ENCODE measurements at places on chromosomes 4 and X.

DNA sequence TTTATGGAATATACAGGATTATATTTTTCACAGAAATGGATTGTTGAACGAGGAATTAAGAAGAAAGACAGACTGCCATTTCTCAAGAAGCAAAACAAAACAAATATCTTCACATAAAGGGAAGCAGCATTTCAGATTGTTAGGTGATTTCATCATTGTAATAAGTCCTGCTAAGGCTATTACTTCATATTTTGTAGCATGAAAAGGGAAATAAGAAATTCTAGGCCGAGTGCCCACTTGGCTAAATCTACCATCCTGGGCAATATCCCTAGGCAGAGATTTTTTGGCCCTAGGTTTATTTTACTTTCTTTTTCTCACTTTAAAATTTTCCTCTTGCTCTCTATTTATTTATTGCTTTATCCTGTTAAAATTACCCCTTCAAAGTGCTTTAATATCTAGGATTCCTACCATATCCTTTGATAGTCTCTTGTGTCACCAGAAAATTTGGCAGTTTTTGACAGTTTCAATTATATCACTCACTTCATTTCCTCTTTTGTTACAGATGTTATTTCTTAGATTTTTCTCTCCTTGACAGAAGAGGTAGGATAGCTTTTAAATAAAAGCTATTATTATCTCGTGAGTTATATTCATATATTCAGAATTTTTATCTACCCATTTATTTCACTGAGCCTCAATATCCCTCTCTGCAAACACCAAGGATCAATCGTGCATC lies 142.3 kb downstream of the PDGFC start:
- no peak for DNase-seq

- DNase-seq = no peak
Measured at GRCh38 chr4:36716874-36717273, 435.5 kb downstream of the DTHD1 start.

- no peak for DNase-seq
Measured at GRCh38 chr4:53321151-53321983, 44.5 kb downstream of the SCFD2 start.

DNA sequence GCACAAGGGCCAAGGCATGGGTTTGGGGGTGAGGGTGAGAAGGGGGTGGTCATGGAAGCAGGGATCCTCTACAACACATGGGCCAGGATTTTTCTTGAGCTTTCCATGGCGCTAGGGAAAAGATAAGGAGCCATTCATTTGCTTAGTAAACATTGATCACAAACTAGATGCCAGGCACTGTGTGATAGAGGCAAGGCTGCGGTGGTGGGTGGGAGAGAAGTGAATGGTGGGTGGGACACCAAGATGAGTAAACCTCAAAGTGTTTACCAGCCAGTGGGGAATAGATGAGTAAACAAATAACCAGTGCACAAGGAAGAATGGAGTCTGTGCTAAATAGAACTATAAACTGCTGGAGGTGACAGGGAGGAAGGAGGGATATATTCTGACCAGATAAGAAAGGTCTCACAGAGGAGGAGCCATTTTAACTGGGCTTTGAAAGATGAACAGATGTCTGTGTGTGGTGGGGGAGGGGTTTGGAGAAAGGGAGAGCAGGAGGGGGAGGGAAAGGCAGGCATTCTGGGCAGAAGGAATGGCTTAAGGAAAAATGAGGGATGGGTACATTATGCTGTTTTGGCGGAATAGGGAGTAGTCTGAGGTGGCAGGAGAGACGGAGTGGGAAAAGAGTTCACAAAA lies 48.0 kb upstream of the LAS1L start:
- no peak for DNase-seq

- no peak for DNase-seq
Measured at GRCh38 chr4:2295900-2296442, 34.1 kb upstream of the MXD4 start.

GRCh38 chrX:136692271-136692670 lies 44.3 kb downstream of the CD40LG start:
- no peak for DNase-seq

GRCh38 chr4:65552057-65552456 lies 118.2 kb downstream of the EPHA5 start:
- no peak for DNase-seq

- DNase-seq = no peak
Measured at GRCh38 chr4:73883306-73883705, 14.1 kb downstream of the CXCL1 start.

- DNase-seq = no peak
Measured at GRCh38 chr4:36303426-36304137, 22.2 kb downstream of the DTHD1 start.

- no peak for DNase-seq
Measured at GRCh38 chr4:186159613-186160012, 31.8 kb upstream of the CYP4V2 start.

GRCh38 chr4:187289371-187289770 lies 565.7 kb upstream of the FAT1 start:
- no peak for DNase-seq

- DNase-seq = no peak
Measured at GRCh38 chrX:131288738-131289511, at the start of gene IGSF1. TSS of gene IGSF1 (minus strand) at chrX:131289306. CDS start at chrX:131286674, 2,632 bp downstream.

DNA sequence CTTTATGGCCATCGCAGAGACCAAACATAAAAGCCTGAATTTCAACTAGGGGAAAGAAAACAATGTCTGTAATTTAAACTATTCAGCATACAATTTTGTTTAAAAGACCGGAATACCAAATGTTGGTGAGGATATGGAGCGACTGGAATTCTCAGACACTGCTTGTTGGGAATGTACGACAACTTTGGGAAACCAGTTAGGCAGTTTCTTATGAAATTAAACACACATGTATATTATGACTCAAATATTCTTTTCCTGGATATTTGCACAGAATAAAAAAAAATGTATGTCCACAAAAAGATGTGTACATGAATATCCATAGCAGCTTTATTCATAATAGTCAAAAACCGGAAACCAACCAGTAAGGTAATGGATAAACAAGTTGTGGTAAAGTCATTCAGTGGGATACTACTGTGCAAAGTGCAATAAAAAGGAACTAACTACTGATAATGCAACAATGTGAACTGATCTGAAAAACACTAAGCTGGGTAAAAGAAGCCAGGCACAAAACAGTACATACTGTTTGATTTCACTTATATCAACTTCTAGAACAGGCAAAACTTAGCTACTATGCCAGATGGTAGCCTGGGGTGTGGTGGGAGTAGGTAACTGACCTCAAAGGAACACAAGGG lies 152.7 kb upstream of the FTHL17 start:
- no peak for DNase-seq

- no peak for DNase-seq
Measured at GRCh38 chr4:122722256-122722655, 10.2 kb upstream of the BBS12 start.

- DNase-seq = no peak
Measured at GRCh38 chr4:41044165-41044564, 170.2 kb downstream of the APBB2 start.

- DNase-seq = no peak
Measured at GRCh38 chr4:119739796-119740195, 111.2 kb upstream of the PDE5A start.

DNA sequence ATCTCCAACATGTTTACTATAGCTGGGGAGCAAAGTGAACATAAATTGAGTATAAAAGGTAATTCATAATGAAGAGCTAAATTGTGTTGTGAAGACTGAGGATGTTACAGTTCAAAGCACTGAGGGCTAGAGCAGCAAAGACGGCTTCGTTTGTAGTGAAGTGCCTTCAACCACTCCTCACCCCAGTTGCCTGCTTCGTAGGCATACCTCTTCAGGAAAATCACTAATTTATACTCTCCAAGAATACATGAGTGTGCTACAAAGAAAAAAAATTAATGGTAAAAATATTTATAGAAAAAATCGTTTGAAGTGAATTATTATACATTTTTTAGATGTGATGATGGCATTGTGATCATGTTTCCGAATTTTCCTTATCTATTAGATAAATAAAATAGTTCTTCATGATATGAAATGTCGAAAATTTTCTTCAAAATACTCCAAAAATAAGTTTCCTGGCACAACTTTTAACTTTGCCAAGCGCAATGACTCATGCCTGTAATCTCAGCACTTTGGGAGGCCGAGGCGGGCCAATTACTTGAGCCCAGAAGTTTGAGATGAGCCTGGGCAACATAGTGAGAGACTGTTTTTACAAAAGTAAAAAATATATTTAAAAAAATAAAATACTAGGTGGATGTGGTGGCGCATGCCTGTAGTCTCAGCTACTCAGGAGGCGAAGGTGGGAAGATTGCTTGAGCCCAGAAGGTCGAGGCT lies 41.6 kb downstream of the ZFP42 start:
- DNase-seq = no peak

DNA sequence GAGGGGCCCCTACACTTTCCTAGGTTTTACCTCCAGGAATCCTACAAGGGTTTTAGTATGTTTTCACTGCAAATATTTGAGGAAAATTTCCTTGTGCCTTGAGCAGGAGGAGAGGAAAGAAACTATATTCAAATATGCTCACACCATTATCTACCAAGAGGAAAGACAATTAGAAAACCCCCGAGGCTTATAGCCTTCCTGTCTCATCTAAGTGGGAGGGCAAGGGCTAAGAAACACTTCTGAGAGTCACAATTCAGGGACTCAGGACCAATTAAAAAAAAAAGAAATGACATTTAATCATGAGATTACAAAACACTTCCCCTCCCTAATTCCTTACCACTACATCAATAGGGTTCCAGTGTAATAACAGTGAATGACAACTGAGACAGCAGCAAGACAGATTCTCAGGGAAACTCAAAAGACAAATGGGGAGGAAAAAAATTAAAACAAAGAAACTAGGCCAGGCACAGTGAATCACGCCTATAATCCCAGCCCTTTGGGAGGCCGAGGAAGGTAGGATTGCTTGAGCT lies 45.6 kb downstream of the ATRX start:
- no peak for DNase-seq

DNA sequence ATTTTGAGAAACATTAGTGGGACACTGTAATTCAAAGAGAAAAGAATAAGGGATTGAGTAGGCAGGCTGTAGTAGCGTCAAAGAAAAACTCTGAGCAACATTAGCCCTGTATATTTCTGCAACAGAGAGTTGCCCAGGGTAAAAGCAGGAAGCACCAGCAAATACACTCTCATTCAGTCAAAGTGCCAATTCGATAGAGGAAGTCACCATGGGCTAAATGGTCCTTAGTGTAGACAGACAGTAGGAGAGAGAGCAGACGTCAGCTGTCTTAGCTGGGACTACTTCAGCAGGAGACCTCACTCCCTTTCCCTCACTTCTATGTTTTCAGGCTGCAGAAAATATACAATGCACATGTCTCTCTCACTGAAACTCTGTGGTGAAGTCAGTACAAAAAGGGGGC lies 2073.8 kb upstream of the TENM3 start:
- no peak for DNase-seq

DNA sequence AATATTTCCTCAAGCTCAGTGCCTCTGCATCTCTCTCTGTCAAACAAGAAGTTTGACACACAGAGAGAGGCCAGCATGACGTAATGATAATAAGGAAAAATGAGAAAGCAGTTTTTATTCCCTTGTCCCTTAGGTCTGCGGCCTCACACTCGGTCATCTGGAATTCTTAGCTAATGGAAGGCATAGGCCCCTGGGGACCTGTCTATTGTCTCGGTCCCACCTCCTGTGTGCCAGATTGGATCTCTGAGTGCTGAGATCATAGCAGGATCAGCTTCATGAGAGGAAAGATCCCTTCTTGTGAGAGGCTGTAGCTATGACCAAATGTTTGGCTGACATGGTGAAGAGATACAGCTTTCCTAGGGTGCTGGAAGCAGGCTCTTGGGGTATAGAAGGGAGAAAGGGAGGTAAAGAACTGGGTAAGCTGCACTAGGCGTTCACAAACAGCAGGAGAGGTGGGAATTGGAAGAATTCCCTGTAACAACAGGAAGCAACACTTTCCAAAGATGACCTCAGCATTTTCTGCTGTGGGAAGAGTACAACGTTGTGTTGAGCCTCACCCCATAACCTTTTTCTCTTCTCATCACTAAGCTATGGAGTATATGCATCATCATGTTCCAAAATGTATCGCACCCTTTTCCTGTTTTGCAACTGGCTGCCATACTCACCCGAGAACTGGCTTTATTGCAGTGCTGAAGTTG lies 20.2 kb downstream of the TMEM31 start:
- no peak for DNase-seq

GRCh38 chr4:109319684-109320083 lies 17.2 kb upstream of the COL25A1 start:
- DNase-seq = no peak

- DNase-seq = peak; percentile 11
Measured at GRCh38 chr4:169756971-169757574, 671 bp downstream of the HPF1 start.
